ENCODE measurements at places on chromosomes 7 and 10.

DNA sequence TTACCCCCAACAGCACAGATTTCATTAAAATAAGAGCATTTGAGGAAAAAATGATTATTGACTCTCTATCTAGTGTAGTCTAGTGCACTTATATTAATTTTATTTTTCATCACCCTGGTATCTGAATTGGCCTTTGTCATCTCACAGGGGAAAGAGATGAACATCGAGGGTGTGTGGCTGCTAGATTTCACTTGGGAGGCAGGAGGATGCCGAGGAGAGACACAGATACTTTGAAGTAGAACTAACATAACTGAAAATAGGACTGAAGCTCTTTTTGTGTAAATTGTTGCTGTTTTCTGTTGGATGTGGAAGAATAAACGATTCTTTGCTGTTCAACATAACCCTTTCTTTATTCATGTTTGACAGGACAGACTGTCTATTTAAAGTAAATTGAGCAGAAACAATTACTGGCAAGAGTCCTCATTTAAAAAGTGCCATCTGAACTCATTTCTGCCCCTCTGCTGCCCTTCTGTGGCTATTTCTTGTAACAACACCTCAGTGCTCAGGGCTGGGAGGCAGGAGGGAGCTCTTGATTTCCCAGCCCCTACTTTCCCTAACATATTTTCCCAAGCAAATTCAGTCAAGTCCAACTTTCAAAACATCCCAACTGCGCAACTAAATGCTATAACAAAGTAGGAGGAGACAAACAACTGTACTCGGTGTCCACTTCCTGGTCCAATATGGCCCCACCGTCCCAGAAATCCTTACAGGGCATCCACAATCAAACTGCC, 15.6 kb downstream of the LYZL1 start:
- DNase-seq, result peak; percentile 78

- no peak for DNase-seq
Observed at GRCh38 chr7:139680676-139681462, 96.9 kb downstream of the HIPK2 start.

- no peak for DNase-seq
Observed at GRCh38 chr7:55574051-55574717, 1.9 kb upstream of the VOPP1 start.

GRCh38 chr7:47241112-47242065, 340.5 kb downstream of the TNS3 start:
- DNase-seq, result no peak

GRCh38 chr7:38541440-38541839, 89.7 kb downstream of the AMPH start:
- DNase-seq, result no peak

Measured in T47D (cell line).